ENCODE measurements at places on chromosomes 6 and 20.

DNA sequence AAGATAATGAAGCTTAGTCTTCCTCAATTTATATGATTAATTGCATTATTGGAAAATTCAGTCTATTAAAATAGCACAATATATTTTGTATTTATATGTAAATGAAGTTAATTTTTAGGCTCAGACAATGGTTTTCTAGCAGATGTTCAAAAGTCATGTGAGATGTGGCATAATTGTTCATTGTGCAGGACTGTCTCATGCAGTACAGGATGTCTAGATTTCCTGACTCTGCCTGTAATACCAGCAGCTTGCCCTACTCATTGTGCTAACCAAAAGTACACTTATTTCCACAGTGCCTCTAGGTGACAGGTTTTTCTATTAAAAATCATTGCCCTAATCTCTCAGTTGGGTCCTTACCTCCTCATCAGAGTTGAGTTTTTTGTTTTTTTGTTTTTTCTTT is 12.4 kb downstream of the RALGAPB start:
- no peak for DNase-seq

- no peak for DNase-seq
Measured at GRCh38 chr6:134437376-134437775, 119.5 kb upstream of the SGK1 start.

DNA sequence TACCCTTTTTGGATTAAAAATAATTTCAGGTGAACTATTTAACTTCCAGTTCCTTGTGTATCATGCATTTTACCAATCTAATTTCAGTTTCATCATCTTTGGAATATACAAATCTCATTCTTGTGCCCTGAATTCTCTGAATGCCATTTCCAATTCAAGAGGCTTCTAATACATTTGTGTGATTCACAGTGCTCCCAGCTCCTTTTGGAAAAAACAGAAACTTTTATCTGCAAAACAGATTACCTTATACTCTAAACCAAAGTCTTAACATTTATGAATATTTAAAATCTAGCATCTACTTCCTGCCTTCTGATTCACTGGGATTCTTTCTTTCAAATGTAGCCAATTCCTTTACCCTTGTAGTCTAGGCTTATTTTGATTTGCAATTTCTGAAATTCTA is 11.1 kb upstream of the PEX7 start:
- no peak for DNase-seq

- DNase-seq, result no peak
Measured at GRCh38 chr6:35178932-35179832, 34.6 kb upstream of the SCUBE3 start.

GRCh38 chr6:143513410-143513809 is 1.9 kb upstream of the FUCA2 start:
- no peak for DNase-seq
